GF-D8 (cell line): ENCODE measurements at places on chromosomes 7 and 10.

DNA sequence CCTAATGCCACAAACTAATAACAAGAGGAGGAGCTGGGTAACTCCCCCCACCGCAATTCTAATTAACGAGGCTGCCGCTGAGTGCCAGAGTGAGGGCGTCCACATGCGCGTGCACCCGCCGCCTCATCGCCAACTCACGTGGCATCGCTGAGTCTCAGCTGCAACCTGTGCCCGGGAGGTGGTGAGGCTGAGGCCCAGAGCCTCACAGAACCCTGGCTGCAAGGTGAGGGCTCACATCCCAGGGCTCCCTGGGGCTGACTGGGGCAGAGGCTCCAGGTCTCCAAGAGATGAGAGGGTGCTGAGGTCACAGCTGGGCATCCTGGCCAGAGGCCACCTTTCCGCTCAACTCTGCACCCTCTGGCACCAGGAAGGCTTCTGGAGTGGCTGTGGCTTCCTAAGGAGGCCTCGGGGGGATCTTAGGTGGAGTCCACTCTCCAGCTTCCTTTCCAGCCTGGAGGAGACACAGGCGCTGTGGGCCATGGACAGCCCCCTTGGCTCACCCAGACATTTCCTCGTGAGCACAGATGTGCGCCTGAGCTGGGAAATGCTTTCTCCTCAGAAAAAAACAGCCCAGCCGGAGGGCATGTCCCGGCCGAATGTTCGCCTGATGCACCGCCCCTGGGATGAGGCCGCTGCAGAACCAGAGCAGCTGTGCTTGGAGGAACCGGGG is 242.6 kb downstream of the MAD1L1 start:
- no peak for DNase-seq

GRCh38 chr7:135151132-135151531 is 3.3 kb downstream of the TMEM140 start:
- no peak for DNase-seq

GRCh38 chr7:84822941-84823510 is 363.8 kb downstream of the SEMA3D start:
- no peak for DNase-seq

DNA sequence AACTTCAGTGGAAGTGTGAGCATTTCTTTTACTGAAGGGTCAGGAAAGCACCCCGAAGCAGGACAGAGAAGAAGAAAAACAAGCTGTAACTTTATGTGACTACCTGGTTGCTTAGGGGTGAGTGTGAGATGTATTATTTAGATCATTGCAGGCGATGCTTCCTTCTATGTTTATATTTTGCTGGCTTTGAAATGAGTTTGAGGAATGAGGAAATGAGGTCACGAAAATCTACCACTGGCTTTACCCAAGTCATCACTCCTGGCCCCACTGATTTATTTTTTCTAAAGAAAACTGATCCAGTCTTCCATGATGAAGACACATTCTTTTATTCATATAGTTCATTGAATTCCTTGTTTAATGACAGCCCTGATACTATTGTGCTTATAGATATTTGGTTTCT is 716.6 kb upstream of the FZD8 start:
- no peak for DNase-seq

DNA sequence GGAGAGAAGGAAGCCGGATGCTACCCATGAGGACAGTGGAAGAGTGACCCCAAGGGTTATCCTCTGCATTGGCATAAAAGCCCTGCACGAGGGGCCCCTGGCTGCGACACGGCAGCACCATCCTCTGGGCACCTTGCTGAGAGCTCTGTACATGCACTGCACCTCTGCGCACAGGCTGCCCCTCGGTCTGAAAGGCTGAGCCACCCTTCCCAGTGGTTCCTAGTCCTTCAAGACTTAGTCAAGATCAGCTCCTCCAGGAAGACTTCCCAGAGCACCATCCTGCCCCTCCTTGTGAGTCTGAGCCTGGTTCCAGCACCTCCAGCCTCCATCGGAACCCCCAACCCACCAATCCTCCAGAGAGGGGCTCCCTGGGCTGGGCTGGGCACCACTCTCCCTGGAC is 37.9 kb upstream of the CNPY1 start:
- no peak for DNase-seq

DNA sequence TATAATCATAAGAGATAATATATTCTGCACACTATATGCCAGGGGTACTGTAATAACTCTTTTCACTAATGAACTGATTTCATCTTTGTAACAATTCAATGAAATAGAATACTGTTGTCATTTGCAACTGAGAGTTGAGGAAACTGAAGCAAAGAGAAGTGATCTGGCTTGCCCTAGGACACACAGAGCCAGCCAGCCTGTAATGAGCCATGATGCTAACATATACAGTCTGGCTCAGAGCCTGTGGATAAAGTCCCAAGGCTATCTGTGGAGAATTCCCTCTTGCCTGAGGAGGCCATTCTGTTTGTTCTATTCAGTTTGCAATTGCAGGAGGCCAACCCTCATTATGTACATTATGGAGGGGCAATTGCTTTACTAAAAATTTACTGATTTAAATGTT is 241.3 kb downstream of the CXCL12 start:
- DNase-seq: no peak
